B cell (primary cell): ENCODE measurements at places on chromosomes 6 and 20. TPM values are rescaled to one million over a fixed set of nuclear protein-coding genes. Genes with fewer than 3 reads are reported as not detected.

The RSPH9 gene
- 0.15 TPM in 1 of 2 replicates, not detected in the other for total RNA-seq

The PSORS1C2 gene
- total RNA-seq = not detected in 2 replicates

The CTCFL gene
- total RNA-seq = not detected in 2 replicates

The CRYBG1 gene
- 47.0 and 47.2 TPM in 2 replicates for total RNA-seq

The HLA-DPA1 gene
- 665 and 702 TPM in 2 replicates for total RNA-seq

The RGS19 gene
- 69.4 TPM in 2 replicates for total RNA-seq

The CNR1 gene
- 20.4 and 28.9 TPM in 2 replicates for total RNA-seq

The HRH3 gene
- total RNA-seq = not detected in 2 replicates

The GMPR gene
- total RNA-seq = 0.41 TPM in 1 of 2 replicates, not detected in the other

The CEBPB gene
- 24.7 and 25.8 TPM in 2 replicates for total RNA-seq

The DNMT3B gene
- 0.36 and 0.47 TPM in 2 replicates for total RNA-seq

The ASIP gene
- total RNA-seq = not detected in 2 replicates

The SALL4 gene
- not detected in 2 replicates for total RNA-seq

The CST5 gene
- not detected in 2 replicates for total RNA-seq

The RCAN2 gene
- not detected in 2 replicates for total RNA-seq

The TAPBP gene
- 288 and 302 TPM in 2 replicates for total RNA-seq

The SYCP2L gene
- not detected in 2 replicates for total RNA-seq

The TMEM151B gene
- 0.10 TPM in 1 of 2 replicates, not detected in the other for total RNA-seq

The PTCHD4 gene
- total RNA-seq = not detected in 2 replicates

The COL12A1 gene
- not detected in 2 replicates for total RNA-seq

The SSTR4 gene
- total RNA-seq = not detected in 2 replicates

The SUPT3H gene
- 12.4 and 14.1 TPM in 2 replicates for total RNA-seq

The CABLES2 gene
- total RNA-seq = 8.2 and 8.6 TPM in 2 replicates

The TP53TG5 gene
- total RNA-seq = not detected in 2 replicates

The C6orf136 gene
- total RNA-seq = 24.9 and 37.2 TPM in 2 replicates

The HLA-DRB1 gene
- total RNA-seq = 559 and 584 TPM in 2 replicates

The ZNF831 gene
- total RNA-seq = 10.5 and 14.1 TPM in 2 replicates

The MYL9 gene
- total RNA-seq = 3.5 and 3.8 TPM in 2 replicates

The MMP24 gene
- total RNA-seq = not detected in 2 replicates

The MYBL2 gene
- total RNA-seq = 35.8 and 37.9 TPM in 2 replicates

The PSMB8 gene
- 127 and 129 TPM in 2 replicates for total RNA-seq

The GRM1 gene
- total RNA-seq = not detected in 2 replicates

The FAXC gene
- not detected in 2 replicates for total RNA-seq

The TMC2 gene
- total RNA-seq = not detected in 2 replicates

The TCP11 gene
- not detected in 2 replicates for total RNA-seq

The OXT gene
- total RNA-seq = 1.4 and 1.7 TPM in 2 replicates

The PPIL6 gene
- 0.53 and 1.8 TPM in 2 replicates for total RNA-seq

The NNAT gene
- not detected in 2 replicates for total RNA-seq

The CTAGE9 gene
- total RNA-seq = not detected in 2 replicates

The NUP153 gene
- total RNA-seq = 70.5 and 74.6 TPM in 2 replicates

The TSHZ2 gene
- 5.7 and 7.7 TPM in 2 replicates for total RNA-seq

The NTSR1 gene
- not detected in 2 replicates for total RNA-seq

The MSH5 gene
- total RNA-seq = 49.9 and 50.1 TPM in 2 replicates
